Suprapubic skin (tissue), 4 donors: ENCODE measurements at places on chromosomes 2 and 18.

- DNase-seq: no peak
These were observed 1100.2 kb downstream of the CBLN2 start for GRCh38 chr18:71443706-71444480.

DNA sequence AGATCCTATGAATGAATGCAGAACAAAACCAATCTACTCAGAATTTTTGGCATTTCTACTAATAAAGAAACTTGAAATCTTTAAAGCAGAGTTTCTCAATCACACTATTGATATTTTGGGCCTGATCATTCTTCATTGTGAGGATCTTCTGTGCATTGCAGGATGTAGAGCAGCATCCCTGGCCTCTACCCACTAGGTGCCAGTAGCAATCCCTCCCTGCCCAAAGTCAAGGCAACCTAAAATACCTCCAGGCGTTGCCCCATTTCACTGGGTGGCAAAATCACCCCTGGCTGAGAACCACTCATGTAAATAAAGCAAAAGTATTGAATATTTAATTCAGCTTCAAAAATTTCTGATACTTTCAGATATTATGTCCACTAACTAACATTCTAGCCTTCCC, 213.0 kb downstream of the SP3 start:
- no peak for DNase-seq

- DNase-seq: no peak
These were observed 28.6 kb downstream of the RBMS1 start for GRCh38 chr2:160465002-160465401.

- DNase-seq: peak; percentile 94
These were observed 109.3 kb upstream of the STON1 start for GRCh38 chr2:48420512-48421197.

- no peak for DNase-seq
These were observed 25.7 kb downstream of the SLC4A1AP start for GRCh38 chr2:27689424-27689823.

GRCh38 chr18:77560341-77560992, 310.8 kb downstream of the GALR1 start:
- no peak for DNase-seq

DNA sequence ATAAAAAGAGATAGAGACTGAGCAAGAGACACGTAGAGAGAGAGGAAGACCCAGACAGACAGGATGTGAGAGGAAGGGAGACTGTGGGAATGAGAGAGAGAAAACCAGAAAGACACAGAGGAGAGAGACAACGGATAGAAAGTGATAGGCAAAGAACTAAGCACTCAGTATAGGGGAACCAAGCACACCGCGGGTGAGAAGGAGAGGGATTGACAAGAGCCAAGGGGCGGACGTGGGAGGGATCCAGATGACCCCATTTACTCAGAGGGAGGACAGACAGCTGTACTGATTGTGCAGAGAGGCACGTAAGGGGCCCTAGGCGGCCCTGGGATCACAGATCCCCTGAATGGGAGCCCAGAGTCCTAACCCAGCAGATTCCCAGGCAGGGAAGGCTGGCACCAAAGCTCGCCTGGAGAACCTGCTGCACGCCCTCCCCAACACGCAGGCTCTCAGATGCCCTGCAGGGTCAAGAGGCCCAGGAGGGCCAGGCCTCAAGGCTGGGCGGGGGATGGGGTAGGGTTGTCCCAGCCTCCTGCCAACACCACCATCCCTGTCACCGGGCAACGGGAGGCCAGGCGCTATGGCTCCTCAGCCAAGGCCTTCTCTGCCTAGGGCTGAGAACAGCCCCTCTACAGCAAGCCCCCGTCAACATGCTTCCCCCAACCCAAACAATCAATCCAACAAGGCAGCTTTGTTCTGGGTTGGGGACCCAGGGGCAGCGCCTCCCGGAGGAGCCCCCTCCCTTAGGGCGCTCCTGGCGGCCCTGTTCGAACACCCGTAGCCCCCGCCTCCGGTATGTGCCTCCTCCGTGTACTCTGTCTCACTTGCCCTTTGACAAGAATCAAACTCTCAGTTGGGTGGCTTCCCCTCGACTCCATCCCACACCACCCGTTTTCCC, 579 bp downstream of the LOXL3 start:
- no peak for DNase-seq

DNA sequence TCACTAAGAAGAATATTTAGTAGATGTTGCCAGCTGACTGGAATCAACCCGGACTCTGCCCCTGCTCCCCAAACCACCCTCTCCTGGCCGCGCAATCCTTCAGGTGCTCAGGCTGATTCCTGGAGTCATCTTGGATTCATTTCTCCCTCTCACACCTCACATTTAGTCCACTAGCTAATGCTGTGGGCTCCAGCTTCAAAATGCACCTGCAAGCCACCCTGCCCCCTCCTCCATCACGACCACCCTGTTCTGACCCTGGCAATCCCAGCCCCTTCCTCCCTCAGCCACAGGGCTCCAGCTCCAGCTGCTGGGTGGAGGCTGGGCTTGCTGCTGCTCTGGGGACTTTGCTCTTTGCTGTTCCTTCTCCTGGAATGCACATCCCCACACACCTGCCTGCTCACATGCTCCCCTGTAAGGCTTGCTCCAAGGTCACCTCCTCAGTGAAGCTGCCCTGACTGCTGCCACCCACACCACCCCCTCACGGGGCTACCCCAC, 61.3 kb upstream of the SH3RF3 start:
- DNase-seq: no peak

GRCh38 chr2:20012282-20013125, at the start of gene MATN3:
Gene MATN3, minus strand, starts transcription at chr2:20012668. Its CDS starts 37 bp downstream, at chr2:20012631.
- DNase-seq: no peak
